Iris pigment epithelial cell (primary cell): ENCODE measurements at places on chromosomes 12 and 14.

DNA sequence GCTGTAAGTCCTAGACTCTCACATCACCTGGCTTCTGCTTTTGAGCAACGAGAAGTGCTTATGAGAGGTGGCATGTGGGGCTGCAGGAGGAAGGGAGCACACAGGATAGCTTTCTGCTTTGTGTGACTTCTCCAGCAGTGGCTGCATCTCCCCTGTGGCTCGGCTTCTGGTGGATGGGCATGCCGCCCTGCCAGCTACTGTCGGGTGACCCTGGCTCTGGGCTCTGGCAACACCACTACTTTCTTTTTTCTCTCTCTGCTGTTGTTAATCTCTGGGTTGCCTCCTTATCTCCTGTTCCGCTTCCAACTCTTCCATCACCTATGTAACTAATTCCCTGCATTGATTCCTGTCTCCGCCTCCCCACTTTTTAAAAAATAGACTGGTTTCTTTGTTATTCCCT is 209.1 kb upstream of the DAAM1 start:
- DNase-seq, result no peak

DNA sequence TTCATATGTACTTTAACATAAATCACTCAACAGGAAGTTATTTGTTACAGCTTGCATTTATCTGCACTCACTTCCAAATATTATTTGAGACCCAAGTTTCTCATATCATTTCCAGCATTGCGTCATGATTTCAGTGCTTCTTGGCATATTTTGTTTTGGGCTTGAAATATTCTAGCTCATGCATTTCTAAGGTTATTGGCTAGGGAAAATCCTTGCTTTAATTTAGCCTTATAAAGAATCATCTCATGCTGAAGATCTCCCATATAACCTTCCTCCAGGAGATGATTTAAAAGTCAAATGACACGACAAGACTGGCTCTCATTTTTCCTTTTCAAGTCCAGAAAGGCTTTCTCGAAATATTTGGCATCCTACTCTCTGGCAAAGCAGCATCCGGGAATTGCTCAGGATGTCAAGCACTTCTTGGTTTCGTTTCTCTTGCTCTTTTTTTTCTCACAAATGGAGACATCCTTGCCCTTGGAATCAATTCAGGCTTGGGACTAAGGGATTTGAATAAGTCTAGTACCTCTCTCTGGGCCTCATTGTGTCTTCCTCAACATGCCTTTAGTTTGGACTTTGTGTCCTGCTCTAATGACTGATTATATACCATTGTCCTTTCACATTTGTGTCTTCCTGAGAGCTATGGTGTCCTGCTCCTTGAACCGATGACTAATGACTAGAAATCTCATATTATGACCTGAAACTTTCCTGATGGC is 295.0 kb downstream of the RMST start:
- no peak for DNase-seq

- DNase-seq, result no peak
These were observed 33.9 kb downstream of the SERPINA3 start for GRCh38 chr14:94646066-94646465.

DNA sequence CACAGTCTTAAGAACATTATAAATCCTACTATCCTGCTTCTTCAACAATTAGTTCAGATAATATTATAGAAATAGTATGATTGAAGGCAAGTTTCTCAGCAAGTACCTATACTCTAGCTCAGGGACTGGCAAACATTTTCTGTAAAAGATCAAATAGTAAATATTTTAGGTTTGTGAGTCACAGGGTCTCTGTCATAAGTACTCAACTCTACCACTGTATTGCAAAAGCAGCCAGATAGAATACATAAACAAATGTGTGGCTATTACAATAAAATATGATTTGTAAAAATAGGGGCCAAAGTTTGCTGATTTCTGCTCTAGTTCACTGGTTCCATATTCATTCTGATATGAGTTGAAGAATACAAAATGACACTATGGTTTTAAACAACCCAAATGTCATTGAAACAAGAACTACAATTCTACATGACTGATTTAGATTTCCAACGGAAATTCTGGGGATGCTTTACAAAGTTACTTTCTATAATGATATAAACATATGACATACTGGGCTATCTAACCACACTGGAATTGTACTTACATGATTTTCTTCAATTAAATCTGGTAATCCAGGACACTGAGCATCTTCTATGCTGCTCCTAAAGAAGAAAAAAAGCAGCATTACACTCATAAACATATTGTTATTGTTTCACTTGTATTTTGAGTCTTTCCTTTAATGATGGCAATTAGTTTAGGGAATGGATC is 23.2 kb downstream of the LGALS3 start:
- DNase-seq, result peak; percentile 87

DNA sequence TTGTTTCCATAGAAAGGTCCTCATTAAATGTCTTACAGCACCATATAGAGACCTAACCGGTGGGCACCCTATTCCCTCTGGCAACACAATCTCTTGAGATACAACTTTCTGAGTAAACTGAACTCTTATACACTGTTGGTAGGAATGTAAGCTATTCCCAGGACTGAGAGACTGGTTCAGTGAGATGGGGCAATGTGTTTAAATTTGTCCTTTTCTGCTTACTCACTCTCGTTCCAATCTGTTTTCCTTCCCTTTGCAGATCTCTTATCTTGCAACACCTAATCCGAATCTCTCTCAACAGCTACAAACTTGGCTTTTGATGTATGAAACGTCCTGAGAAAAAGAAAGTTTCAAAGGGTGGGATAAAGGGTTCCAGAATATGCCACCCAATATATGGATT is 26.1 kb upstream of the ETV6 start:
- peak; percentile 81 for DNase-seq

DNA sequence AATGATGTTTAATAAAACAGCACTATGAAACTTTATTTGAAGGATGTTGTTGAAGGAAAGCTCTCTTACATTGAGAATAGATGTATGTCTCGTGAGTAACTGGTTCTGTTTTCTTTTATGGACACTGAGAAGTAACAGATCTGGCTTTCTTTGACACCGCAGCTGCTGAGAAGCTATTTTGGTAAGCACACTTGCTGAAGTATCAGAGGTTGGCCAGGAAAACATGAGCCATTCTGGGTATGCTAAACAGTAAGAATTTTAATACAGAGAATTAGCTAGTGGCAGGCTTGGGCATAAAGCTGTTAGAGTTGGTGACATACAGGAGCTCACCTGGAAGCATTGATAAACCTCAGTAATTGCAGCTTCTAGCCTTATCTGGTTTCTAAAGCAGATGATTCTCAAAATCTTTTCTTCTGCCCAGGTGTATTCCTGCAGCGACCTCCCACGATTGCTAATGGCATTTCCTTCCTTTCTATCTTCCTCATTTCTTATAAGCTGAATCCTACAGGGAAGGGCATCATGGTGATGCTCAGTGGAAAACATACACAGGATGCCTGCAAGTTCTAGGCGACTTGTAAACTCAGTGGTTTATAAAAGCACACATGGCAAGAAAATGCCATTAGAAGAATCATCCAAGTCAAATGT is 291.6 kb upstream of the SLC16A7 start:
- DNase-seq, result no peak

DNA sequence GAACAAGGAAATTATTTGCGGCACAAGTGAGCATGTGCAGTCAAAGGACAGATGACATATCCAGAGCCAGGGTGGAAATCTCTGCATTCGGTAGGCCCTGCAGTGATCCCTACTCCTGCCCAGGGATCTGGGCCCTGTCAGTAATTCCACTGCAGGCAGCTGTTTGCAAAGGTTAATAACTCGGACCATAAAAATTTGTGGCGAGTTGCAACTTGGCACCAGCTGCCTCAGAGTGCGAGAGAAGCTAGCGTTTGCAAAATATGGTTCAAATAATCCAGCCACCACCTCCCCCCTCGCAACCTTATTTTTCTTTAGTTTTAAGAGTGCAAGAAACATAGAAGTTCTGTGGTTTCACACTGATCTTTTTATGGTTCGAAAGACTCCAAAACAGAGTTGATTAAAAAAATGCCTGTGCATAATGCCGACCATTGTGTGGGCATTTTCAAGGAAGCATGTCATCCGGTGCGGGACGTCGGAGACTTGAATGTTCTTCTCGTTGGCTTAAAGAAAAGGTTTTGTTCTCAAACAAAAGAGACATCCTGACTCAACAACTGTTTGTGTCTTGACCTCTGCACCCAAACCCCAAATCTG is 224.5 kb downstream of the BCL11B start:
- no peak for DNase-seq

DNA sequence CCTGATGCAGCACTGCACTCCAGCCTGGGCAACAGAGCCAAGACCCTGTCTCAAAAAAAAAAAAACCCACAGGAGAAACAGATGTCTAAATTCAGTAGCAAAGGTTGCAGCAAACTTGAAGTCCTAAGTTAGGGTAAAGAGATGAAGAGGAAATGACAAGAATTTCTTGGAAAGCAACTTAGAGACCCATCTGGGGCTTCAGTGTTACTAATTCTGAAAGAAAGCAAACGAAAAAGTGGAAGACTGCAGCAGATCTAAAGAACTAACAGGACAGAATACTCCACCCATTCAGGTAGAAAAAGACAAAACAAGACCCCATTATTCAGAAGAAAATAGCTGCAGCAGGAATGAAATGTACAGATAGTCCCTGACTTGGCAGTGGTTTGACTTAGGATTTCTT is 31.9 kb downstream of the RESF1 start:
- DNase-seq, result no peak

- DNase-seq, result peak; percentile 6
These were observed 251.9 kb upstream of the ATXN7L3B start for GRCh38 chr12:74285773-74286172.

GRCh38 chr14:70189456-70190077 is 816 bp upstream of the SLC8A3 start:
- DNase-seq, result no peak

GRCh38 chr12:27020761-27021160 is 1.6 kb upstream of the MED21 start:
- no peak for DNase-seq

GRCh38 chr12:121613462-121613861 is 12.9 kb upstream of the ORAI1 start:
- DNase-seq, result no peak

DNA sequence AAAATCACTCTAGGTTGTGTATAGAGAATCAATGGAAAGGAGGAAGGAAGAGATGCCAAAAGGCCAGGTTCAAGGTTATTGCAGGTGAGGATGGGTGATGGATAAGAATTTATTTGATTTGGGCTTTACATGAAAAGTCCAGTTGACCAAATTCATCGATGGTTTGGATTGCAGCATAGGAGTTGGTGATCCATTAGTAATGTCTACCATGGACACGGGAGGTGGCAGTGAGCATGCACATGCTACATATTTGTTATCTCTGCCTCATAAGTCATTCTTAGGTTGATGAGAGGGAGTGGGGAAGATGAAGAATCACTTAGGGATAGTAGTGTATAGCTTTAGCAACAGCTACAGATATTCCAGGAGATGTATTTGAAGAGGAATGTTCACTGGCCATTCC is 211.4 kb downstream of the PHETA1 start:
- no peak for DNase-seq

DNA sequence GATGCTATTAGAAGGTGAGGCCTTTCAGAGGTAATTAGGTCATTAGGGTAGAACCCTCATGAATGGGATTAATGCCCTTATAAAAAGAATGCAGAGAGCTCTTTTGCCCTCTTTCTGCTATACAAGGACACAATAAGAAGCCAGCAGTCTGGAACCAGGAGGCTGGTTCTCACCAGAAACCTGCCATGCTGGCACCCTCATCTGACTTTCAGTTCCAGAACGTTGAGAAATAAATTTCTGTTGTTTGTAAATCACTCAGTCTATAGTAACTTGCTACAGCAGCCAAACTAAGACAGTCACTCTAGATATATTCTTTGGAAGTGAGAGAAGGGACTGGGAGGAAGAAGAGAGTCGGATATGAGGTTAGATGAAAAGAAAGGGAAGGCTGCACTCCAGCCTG is 125.0 kb upstream of the MYF6 start:
- peak; percentile 40 for DNase-seq

- no peak for DNase-seq
These were observed 192.9 kb downstream of the NUAK1 start for GRCh38 chr12:105945880-105946279.

- DNase-seq, result no peak
These were observed 29.7 kb upstream of the BEGAIN start for GRCh38 chr14:100616854-100617409.
